ENCODE measurements at places on chromosomes 16 and 17.

DNA sequence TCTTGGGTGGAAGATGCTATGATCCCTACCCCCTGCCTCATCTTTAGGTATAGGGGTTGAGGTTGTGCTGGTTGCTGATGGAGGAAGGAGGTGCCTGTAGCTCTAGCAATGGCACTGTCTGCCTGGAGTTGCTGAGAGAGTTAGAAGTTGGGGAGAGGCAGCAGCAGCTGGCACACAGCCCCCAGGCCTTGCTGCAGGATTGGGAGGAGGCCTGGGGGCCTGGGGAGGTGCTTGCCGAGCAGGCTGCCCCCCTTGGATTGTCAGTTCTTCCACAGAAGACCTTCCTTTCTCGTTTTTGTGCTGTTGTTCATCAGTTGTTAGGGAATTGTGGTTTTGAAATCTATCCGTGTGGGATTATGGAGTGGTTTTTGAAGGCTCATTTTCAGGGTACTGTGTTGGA lies 52.9 kb downstream of the SEC14L1 start:
- DNase-seq, result no peak

DNA sequence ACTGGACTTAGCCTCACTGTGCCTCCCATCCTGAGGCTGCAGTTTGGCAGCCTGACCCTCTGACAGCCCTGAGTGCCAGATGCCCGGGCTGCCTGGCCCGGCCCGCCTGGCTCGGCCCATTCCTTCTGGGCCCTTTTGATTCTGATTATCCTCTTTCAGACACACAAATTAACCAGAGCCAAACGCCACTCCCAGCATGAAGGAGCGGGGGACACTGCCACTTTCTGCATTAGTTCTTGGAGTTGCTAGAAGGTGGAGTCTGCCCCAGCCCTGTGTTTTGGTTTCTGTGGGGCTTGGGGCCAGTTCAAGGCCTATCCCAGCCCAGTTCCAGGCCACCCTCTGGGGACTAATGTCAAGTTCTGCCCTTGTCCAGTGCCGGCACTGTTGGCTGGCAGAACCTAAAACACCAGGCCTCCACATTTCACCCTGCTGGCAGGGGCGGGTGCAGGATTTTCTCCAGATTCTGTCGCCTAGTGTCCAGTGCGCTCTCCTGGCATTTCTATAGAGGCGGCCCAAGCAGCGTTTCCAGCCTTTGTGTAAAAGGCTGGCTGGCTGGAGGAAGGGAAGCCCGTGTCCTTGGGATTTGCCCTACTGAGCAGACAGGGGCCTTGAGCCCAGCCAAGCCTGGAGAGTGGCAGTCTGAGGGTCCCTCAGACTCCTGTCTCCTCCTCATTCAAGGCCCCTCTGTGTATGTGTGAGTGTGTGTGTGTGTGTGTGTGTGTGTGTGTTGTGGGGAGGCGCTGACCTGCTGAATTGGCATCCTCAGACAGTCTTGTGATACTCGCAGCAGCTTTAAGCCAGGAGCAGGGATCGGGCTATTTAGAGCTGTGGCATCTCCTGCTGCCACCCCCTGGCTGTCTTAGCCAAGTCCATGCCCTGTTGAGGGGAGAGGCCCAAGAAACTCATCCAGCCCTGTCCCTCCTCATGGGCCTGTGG lies 21.4 kb downstream of the PLCD3 start:
- no peak for DNase-seq

DNA sequence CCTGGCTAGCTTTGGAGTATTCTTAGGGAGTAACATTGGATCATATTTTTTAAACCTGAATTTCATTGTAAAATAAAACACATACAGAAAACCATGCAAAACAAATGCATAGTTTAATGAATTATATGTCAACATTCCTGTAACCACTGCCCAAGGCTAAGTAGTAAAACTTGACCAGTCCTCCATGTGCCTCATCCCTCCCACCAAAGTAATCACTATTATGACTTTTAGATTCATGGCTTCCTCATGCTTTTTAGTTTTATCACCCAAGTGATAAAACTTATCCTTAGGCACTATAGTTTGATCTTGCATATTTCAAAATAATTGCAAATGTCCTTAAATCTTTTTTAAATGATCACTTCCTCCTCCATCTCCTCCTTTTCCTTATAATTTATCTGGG lies 20.4 kb downstream of the PRKCA start:
- no peak for DNase-seq

DNA sequence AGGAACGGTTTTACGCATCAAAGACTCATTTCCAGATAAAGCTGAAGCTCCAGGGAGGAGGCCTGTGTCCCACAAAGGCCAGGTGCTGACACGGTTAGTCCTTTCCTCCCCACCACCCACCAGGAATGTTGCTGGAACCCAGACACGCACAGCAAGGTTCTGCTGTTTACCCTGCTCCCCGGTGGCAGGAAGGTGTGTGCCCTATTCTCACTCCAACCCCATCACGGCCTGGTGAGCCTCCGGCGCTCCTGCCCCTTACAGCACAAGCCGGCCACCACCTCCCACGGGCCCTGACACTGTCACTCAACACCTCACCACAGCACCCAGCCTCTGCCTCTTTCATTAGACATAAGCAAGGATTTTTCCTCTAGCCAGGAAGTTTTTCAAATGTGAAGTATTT lies 47.8 kb downstream of the ANKRD11 start:
- DNase-seq, result no peak

DNA sequence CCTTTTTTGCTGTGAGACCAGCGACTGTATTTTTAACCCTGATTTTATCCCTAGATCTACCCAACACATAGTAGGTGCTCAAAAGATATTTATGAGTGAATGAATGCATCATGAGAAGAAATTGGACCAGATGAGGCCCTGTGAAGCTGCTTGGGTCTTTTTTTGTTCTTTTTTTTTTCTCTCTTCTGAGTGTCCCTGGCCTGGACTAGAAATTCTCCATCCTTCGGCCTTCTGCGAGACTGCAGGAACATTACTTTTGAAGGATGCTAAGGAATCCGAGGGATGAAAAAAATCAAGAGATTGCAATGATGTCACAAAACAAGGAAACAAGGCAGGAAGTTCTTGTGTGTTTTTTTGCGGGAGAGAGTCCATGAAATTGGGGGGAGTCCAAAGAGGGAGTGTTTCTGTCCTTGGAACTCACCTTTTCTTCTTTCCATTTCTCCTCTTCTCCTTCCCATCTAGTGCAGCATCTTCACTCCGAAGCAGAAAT lies 560 bp upstream of the RUSF1 start:
- no peak for DNase-seq

- DNase-seq, result no peak
Measured at GRCh38 chr16:66444049-66444481, 17.0 kb downstream of the BEAN1 start.

DNA sequence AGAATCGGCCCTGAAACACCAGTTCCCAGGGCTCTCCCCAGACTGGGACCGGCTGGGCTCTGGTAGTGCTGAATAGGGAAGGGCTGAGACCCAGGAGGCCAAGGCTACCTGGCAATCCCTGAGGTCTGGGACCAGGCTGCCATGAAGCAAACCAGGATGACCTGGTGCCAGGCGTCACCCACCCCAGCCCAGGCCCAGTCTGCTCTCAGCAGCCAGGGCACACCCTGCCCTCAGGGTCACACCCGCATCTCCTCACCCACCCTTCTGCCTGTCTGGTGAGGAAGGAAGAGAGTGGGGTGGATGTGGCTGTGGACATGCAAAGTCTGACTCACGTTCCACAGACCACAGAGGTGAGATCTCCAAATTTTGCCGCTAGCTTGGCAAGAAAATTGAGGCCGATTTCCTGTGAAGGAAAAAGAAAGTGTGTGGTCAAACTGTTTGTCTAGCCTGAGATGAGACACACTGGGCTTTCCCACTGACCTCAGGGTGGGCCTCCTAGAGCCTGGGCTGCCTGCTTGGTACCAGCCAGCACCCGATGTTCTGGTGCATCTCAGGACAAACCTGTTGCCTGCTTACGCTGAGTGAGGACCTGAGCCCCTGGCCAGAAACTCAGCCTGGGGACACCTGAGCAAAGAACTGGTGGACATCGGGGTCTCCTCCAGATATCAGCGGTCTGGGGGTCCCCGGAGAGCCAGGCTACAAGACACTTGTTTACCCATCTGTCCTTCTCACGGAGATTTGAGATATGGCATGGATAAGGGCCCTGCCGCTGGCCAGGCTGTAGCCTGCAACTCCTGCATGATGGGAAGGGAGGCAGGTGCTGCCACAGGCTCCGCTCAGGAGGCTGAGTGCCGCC lies 6.3 kb upstream of the RAB37 start:
- no peak for DNase-seq

GRCh38 chr17:43830510-43831140 lies 2.3 kb downstream of the MPP3 start:
- no peak for DNase-seq

Data from SK-N-DZ (cell line).